ENCODE measurements at places on chromosomes 1 and 21.

GRCh38 chr1:24920533-24920925 lies 9.5 kb downstream of the RUNX3 start:
- DNase-seq = no peak

GRCh38 chr1:28436211-28436769 lies 66.8 kb downstream of the PHACTR4 start:
- no peak for DNase-seq

DNA sequence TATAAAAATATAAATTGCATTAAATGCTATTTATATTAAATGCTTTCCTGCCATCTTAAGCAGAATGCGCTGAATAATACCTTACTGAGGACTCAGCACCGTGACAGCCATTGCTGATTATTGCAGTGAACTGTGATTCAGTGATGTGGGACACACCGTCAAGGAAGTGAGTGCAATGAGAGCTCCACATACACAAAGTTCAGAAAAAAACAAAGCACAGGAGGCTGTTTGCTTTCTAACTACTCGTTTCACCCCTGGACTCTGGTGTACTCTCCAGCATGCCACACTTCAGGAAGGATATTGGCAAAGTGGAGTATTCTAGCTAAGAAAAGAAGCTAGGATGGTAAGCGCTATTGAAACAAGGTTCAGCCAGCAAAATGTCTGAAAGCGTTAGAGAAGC lies 57.4 kb upstream of the CXADR start:
- DNase-seq = no peak

- no peak for DNase-seq
Observed at GRCh38 chr21:33261635-33262034, 4.5 kb upstream of the IL10RB start.

DNA sequence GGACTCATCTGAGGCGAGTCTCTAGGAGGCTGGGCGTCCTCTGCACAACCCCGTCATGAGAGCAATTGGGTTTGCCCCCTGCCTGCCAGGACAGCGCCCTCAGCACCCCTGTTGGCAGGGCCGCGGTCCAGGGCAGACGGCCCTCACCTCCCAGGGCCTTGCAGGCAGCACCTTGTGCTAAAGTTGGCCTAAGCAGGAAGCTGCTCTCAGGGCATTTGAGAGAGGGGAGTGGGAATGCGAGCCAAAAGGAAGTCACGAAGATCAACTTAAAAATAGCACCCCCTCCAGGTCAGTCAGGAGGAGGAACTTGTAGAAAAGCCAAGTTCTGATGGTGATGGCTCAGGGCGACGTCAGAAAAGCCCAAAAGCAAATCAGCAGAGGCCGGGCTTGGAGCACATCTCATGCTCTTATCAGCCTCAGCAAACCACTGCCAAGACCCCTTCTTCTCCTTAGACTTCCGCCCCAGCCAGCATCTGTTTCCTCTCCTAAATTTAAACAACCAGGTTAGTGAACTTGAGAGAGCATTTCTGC lies 12.6 kb upstream of the ADORA3 start:
- no peak for DNase-seq

DNA sequence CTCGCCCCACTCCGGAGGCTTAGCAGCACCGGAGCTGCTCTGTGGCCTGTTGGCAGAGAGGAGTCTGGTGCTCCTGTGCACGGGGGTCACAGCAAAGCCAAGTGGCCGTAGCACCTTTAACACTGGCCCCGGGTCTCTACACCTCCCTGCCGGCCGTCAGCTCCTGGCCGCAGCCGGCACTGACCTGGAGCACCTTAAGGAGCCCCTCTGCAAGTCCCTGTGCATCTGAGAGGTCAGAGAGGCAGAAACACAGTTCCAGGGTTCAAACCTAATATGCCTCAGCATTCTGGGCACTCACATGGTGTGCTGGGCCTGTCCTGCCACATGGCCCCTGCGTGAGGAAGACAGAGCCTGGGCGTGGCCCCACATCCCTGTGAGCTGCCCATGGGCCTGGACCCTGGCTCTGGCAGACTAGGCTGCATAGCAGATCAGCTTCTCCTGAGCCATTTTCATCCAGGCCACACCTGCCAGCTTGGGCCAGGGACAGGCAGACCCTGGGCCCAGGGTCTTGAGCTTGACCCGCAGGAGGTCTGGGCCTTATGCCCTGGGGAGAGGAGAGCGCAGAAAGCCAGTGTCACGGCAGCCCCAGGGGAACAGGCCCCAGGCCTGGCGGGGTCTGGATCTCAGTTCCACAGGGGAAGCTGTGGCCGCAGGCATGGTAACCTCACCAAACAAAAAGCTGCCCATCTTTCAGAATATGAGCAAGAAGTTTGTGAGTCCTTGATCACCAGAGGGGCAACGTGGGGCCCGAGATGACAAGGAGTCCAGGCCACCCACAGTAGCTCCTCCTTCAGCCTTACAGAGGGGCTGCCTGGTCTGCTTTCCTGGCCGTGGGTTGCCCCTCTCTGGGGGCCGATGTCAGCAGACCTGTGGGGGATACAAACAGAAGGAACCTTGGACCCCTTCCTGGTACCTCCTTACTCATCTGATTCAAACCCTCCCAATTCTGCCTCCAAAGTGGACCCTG lies 146.0 kb upstream of the COL6A1 start:
- no peak for DNase-seq

Data from activated CD4-positive, CD25-positive, alpha-beta regulatory T cell treated with anti-CD3 and anti-CD28 coated beads, Interleukin-2, amount 50 U/mL, for 72 hours (primary cell).